Fibroblast of skin of back (primary cell): ENCODE measurements at places on chromosomes 3 and 15.
A peak's percentile ranks its signal among the peaks of the same experiment; 100 is the strongest.

DNA sequence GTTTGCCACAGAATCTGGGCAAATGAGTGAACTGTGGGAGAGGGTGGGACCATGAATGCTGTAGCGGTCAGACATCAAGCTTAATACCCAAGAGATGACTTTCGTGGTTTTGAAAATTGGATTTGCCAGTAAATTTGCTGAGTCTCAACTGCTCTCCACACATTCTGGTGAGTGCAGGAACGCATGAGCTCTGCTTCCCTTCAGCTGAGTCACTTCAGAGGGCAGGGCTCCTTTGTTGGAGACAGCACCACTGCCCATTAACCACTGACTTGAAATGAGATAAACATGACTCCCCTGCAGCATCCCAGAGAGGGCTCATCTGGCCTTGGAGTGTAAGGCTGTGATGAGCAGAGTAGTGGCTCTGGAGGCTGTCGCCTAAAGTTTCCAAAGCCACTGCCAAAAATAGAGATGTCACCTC lies 22.6 kb downstream of the RARRES1 start:
- DNase-seq: peak; percentile 100

- peak; percentile 64 for DNase-seq
These were observed 55.8 kb upstream of the NR2F2 start for GRCh38 chr15:96274698-96275097.

DNA sequence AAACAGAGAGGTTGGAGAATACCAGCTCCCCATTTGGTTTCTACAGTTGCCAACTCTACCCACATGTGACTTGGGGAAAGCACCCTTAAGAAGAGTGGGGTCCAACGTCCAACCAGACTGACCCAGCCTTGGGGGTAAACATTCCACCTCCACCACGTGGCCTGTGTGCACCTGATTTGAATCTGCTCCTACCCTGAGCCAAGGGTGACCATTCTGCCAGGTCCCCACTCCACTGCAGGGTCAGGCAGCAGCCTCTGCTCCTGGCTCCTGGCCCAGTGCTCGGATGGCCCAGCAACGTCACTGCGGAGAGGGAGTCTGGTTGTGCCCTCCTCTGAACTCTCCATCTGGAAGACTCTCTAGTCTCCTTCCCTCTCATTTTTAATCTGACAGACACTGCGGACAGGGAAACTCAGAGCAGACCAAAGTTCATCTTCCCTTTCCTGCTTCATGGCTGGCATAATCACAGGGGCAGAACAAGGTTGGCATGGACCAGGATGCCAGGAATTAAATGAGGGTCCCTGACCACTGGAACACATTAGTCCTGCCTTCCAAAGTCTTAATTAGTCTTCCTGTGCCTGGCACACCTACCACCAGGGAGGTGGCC lies 29.4 kb downstream of the FHIT start:
- DNase-seq: no peak

GRCh38 chr15:66795851-66796250 lies 93.8 kb downstream of the SMAD6 start:
- DNase-seq: no peak

DNA sequence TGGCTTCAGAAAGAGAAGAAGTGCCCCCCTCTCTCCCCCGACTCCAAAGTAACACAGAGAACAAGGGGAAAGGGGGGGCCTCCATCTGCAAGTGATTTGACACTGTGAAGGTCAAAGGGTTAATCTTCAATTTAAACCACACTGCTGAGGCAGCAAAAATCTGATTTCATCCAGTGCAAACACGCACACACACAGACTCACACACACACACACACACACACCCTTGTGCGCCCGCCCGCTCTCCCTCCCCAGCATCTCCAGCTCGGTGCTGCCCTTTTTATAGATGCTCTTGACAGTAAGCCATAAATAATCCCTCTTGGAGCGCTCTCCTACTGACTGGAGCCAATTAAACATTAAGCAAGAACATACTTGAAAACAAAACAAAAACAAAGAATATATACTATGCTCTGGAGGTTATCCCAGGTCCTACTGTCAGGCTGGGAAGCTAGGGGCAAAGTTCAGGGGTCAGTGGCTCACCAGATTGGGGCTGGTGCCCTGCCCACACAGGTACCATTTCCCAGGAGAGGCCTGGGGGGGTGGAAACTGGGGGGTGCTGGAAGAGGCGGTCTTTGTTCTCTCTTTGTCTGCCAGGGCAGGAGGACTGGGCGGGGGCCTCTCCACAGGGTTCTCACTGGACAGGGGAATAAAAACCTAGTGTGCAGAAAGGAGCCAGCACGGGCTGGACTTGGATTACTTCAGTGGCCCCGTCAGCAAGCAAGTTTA lies 16.3 kb downstream of the BMF start:
- DNase-seq: peak; percentile 70

DNA sequence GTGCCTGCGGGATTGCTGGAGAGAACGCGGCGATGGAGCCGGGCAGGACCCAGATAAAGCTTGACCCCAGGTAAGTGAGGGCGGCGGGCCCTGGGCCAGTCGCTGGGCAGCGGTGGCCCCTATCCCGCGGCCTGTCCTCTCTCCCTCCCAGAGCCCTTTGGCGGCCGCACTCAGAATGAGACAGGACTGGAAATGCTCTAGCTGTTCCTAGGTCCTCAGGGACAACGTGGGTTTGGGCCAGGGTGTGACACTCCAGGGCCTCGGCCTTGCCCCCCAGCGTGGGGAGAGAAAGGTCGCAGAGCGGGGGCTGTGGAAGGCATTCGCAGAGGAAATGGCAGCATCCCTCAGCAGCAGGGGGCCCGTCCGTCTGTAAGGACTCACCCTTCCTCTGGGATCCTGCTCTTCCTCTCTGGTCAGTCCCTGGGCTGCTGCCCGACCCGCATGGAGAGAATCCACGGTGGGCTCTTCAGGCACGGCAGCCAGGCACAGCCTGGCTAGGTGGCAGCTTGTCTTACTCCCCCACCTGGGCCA lies 412 bp downstream of the SLC51A start:
- no peak for DNase-seq

DNA sequence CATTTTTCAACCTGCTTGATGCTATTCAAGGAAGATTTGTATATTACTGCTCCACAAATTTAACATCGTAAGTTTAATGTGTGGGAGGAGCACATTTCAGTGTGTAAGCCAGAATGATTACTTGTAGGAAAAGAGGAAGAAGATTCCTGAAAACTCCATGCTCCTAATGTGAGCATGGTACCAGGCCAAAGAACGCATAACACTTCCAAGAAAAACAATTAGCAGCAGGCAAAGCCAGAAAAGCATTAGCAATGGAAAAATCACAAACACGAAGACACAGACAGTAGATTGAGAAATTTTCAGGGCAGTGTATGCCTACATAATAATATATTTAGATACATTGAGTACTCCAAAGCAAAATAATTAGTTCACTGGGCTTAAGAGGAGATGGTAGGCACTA lies 96.6 kb upstream of the CBLB start:
- DNase-seq: peak; percentile 83

DNA sequence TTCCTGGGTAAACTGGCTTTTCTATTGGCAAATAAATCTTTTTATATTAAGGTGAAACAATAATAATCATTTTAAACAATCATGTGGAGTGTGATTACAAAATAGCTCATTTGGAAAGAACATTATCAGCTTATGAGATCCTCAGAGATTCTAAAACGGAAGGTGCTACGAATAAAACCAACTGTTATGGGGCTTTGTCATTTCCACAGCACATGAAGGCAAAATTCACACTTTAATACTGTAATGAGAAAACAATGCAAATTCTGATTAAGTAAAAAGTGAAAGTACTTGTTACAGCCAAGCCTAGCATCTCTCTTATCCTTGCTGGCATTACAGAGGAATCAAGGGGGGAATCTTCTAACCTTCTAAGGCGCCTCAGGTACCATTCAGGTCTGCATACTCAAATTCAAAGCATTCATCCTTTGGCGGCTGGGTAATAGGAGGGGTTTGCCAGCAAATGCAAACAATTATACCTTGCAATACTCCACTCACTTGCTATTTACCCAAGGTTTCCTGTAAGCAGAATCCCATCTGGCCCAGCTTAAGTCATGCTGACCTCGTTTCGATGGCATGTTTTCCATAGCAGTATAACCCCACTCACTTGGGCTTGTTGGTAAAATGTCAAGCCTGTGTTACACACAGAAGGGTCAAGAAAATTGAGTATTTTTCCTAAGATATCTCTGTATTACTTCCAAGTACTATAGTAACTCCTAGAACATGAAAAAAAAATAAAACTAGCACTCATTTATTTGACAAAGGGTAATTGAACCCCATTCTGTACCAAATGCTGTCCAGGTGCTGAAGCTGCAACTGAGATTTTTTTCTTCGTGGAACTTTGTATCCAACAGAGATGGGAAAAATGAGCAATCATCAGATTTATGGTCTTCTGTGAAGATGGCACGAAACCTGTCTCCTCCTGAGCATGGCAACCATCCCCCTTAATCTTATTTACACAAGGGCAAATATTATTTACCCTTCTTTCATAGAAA lies 183.7 kb upstream of the LMCD1 start:
- peak; percentile 77 for DNase-seq

DNA sequence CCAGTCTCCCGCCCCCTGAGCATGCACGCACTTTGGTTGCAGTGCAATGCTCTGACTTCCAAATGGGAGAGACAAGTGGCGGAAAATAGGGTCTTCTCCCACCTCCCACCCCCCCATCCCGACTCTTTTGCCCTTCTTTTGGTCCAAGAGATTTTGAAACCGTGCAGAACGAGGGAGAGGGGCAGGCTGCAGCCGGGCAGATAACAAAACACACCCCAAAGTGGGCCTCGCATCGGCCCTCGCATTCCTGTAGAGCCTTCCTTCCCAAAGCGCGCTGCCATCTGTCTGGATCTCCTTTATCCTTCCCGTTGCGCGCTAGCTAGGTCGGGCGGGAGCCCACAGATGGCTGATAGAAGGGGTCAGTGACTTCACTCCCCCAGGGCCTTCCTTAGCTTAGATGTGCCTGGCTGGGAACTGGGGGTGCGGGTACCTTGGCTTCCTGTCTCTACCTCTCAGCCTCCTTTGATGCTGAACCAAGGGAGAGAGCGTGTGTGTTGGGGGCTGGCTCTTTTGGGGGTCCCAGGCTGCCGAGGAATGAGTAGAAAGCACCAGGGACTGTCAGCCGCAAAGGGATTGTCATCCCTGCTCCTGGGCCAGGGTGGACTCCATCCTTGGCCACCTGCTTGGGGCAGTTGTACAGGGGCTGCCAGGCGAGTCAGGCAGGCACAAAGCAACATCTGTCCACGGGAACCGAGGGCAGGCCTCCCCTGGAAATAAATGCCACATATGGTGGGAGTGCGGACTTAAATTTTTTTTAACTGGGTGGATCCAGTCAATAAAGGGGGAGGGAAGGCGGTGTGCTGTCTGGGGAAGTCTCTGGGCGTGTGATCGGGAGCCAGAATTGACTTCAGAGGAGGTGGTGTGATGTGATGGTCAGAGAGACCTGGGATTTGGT lies 1.8 kb downstream of the SMAD3 start:
- peak; percentile 38 for DNase-seq

- DNase-seq: peak; percentile 80
These were observed 3.6 kb downstream of the CTNNB1 start for GRCh38 chr3:41202834-41203345.

DNA sequence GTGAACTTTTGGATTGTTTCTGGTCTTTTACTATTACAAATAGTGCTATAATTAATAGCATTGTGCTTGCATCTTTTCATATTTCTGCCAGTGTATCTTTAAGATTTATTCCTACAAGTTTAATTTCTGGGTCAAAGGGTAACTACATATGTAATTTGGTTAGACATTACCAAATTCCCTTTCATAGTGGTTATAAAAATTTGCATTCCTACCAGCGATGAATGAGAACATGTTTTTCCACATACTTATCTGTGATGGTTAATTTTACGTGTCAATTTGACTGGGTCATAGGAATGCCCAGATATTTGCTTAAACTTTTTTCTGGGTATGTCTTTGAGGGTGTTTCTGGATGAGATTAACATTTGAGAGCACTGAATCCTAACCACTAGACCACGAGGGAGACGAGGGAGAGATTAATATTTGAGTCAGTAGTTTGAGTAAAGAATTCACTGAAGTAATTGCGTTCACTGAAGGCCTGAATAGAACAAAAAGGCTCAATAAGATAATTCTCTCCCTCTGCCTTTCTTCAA lies 132.3 kb upstream of the NEO1 start:
- DNase-seq: peak; percentile 49

- DNase-seq: no peak
These were observed 50.0 kb downstream of the PLS1 start for GRCh38 chr3:142646020-142646785.

- DNase-seq: no peak
These were observed 16.9 kb downstream of the NR2F2 start for GRCh38 chr15:96347181-96348111.

GRCh38 chr15:42494998-42495360 lies 455 bp upstream of the SNAP23 start:
- peak; percentile 73 for DNase-seq

DNA sequence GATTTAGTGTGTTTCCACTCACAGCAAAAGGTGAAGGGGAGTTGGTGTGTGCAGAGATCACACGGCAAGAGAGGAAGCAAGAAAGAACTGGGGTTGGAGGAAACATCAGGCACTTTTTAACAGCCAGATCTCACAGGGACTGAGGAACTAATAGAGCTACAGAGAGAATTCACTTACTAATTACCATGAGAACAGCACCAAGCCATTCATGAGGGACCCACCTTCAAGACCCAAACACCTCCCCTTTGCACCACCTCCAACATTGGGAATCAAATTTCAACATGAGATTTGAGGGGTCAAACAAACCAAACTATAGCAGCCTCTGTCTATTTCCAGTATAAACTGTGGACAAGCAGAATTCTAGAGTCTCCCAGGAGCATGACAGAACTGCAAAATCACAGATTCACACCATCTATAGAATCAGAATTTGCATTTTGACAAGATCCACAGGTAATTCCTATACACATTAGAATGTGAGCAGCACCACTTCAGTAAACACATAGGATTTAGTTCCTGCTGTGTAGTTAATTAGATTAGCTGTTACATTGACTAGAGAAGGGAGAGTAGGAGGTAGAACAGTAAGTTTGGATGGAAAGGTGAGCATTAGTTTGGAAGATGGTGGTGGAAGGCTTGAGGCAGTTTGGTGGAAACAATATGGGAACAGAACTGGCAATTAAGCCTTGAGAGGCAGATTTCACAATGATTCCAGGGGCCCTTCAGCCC lies 311.7 kb downstream of the NSUN3 start:
- DNase-seq: no peak

GRCh38 chr15:57203906-57204305 lies 172.4 kb upstream of the CGNL1 start:
- DNase-seq: no peak

GRCh38 chr15:63715818-63716217 lies 117.9 kb downstream of the HERC1 start:
- peak; percentile 15 for DNase-seq

DNA sequence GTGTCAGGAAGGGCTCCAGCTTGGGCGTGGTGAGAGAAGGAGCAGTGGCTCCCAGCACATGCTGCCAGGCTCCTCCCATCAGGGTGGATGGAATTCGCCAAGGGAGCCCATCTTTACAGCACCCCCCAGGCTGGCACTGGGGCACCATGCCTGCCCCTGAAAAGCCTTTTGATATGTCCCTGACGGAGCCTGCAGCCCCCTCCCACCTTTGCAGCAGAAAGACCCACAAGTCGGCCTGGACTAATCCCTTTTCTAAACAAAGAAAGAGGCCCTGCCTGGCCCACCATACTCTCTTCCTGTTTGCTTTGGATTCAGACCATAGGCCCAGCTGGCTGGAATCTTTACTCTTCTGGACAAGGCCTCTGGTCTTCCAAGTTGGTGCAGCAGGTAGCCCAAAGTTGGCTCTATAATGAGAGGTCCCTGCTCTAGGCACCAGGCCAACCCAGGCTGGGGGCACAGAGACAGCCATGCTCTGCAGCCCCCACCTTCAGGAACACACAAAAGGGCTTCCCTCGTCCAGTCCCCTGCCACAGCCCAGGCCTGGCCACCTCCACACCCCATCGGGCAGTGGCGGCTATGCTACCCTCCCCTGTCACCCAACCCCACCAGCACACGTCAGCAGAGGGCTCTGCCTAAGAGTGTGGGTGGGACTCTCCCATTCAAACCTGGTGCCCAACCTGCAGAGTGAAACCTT lies 5.4 kb downstream of the ANPEP start:
- peak; percentile 40 for DNase-seq
